ENCODE measurements at places on chromosomes 6 and 20.

DNA sequence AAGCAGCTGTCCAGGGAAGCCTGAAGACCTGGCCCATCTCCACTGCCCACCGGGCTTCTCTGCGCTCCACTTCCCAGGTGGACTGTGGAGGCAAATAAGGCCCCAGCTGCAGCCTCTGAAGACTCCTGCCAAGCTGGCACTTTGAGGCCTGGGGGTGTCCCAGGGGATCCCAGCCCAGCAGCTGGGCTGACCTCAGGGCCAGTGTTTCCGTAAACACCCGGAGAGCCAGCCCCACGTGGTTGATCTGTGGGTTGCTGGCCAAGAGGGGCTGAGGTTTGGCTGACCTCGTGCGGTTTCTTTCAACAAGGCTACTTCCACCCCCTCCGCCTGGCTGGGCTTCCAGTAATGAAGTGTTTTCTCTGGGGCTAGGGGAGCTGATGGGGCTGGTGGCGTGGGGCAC, 12.4 kb upstream of the CCN5 start:
- DNase-seq: no peak

- DNase-seq: no peak
These were observed 56.3 kb upstream of the EMILIN3 start for GRCh38 chr20:41422953-41423352.

- DNase-seq: no peak
These were observed 26.9 kb upstream of the FUCA2 start for GRCh38 chr6:143538374-143538773.

DNA sequence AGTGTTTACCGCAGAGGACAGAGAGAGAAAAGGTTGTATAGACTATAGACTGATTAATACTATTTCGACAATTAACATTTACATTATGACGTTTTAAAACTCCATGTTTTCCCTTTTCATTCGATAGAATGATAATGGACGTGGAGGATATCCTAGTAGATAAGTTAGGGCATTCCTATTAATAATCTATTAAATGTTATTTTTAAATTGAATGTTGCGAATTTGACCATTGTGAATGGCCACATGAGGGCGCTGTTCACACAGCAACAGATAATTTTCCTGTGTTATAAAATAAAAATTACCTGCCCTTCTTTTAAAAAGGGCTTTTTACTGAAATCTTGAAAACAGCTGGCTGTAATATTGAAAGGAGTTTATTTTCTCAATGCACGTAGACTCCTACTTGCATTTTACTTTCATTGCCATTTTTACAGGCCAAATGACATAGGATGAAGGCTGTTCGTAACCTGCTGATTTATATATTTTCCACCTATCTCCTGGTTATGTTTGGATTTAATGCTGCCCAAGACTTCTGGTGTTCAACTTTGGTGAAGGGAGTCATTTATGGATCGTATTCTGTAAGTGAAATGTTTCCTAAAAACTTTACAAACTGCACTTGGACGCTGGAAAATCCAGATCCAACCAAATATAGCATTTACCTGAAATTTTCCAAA, 3.3 kb downstream of the ADGRB3 start:
- DNase-seq: no peak

- DNase-seq: no peak
These were observed 77.1 kb upstream of the SLC22A23 start for GRCh38 chr6:3533981-3534380.

GRCh38 chr6:36825452-36825851, 13.8 kb downstream of the CPNE5 start:
- no peak for DNase-seq

DNA sequence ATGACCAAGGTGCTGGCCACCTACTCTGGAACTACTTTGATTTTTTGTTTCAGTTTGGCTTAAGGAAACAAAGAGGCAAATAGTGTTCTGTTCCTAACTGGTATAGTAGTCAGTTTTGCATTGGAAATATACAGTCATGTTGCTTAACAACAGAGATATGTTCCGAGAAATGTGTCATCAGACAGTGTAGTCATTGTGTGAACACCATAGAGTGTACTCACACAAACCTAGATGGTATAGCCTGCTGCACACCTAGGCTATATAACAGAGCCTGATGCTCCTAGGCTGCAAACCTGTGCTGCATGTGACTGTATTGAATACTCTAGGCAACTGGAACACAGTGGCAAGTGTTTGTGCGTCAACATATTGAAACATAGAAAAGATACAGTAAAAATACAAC, 80.4 kb downstream of the ARID1B start:
- DNase-seq: no peak

- peak; percentile 6 for DNase-seq
These were observed 115.2 kb upstream of the NXT1 start for GRCh38 chr20:23235173-23236027.

DNA sequence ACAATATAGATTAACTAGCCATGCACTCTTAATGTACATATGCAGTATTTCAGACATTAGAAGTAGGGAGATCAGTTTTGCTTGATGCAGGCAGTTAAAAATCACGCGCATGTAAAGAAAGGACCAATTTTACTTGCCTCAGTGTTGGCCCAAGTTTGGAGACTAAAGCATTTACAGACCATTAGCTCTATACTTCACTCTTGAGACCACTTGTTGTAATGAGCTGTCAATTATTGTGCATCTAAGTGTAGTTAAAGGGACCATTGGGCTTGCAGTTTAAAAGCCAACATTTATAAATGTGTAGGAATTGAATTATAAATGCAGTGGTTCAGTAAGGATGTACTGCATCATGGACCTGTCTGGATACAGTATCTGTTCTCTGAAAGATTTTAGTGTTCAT, 53.7 kb downstream of the PLCB4 start:
- no peak for DNase-seq

DNA sequence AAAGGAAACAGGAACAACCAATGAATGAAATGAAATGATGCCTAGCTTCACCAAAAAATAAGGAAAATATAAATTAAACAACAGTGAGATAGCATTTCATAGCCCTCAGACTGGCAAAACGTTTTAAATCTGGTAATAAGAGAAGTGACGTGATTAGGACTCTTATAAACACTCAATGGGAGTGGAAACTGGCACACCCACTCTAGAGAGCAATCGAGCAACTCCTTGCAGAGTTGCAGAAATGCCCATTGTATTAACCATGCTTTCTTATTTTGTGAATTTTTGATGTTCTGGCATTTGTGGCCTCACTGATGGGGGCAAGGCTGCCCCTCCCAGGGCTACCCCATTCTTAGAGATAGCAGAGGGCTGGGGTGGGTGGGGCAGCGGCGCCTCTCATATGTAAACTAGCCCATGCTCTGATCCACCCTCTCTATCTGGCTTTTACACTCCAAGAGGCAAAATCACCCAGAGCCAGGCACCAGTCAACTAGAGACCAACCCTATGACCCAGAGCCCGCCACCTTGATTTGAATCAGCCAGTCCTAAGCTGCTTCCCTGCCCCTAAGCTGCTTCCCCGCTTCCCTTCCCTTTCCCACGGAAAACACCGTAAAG, 6.4 kb upstream of the PNPLA1 start:
- no peak for DNase-seq
